ENCODE measurements at places on chromosomes 7 and 10.
A peak's percentile ranks its signal among the peaks of the same experiment; 100 is the strongest.

DNA sequence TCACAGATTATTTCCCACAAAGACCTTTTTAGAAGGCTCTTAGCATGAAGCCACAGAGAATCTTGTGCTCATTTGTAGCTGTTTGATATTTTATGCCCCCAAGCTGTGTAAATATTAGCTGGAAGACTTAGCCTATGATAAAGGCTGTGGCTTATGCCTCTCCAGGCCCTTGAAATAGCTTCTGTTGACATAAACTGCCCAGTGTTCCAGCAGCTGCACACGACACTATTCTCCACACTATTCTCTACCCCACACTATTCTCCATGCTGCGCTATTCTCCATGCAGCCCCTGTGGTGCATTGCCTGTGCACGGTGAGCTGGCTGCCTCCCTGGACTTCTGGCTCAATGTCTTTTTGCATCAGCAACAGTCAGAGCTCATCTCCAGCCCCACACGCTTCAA lies 13.1 kb downstream of the DDC start:
- DNase-seq = no peak

DNA sequence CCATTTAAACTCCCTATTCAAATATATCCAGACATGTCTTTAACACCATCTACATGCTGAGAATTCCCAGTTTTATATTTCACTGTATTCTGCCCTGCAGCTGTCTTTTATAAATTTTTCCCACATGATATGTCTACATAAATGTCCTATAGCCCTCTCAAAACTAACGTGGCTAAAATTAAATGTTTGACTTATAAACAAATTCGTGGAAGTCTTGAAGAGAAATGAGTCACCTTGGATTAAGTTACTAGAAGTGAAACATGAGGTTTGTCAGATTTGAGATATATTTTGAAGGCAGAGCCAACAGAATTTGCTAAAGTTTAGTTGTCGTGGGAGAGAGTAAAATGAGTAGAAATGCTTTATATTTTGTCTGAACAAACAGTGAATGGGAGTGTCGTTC lies 386.9 kb upstream of the CNTNAP2 start:
- no peak for DNase-seq

- no peak for DNase-seq
Observed at GRCh38 chr10:50567384-50567783, 56.4 kb downstream of the SGMS1 start.

DNA sequence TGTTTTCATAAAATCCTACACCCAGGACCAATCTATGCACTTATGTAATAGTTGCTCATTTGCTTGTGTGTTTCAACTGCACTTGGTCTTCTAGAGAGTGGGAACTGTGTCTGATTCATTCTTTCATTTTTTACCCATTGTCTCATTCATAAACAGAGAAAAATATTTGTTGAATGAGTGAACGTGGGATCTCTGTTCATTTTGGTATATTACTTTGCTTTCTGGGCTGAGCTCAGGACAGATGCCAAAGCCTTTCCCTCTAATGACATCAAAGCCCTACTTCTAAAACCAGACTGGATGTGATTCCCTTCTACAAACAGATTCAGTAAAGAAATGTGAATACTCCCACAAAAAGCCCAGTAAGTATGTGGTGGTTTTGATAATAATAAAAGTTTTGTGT lies 145.2 kb downstream of the ST7 start:
- DNase-seq = no peak

GRCh38 chr7:150897502-150898474 lies 45.5 kb downstream of the AOC1 start:
- peak; percentile 57 for DNase-seq

DNA sequence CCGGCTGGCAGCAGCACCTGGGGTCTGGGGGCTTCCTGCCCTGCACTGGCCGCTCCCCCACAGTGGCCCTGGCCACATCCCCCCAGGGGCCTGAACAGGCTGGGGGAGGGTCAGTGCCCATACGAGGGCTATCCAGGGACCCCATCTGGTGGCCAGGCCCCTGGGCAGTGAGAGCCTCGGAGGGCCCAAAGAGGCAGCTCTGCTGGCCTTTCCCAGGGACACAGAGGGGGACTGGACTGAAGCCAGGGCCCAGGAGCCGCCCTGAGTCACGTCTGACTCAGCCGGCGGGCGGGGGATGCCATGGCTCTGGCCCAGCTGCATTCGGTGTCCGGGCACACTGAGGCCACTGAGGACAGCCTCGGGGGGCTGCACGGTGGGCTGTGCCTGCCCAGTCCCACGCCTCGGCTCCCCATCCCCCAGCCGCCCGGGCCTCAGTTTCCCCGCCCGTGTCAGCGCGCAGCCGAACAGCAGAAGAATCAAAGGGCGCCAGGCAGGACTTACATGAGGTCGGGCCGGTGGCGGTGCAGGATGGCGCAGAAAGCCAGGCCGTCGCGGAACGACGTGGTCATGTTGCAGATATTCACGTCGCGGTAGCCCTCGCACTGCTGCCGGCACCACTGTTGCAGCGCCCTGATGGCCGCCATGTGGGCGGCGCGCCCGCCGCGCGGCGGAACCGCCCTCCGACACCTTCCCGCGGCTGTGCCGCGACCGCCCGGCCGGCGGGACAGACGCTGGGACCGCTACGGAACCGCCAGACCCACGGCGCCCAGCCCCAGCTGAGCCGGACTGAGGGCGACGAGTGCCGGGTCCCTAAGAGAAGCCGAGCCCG lies at the start of gene MICALL2:
TSS of gene MICALL2 (minus strand) at position 788 of the 829 bp plus-strand sequence. CDS start at position 644, 144 bp downstream.
- peak; percentile 56 for DNase-seq

DNA sequence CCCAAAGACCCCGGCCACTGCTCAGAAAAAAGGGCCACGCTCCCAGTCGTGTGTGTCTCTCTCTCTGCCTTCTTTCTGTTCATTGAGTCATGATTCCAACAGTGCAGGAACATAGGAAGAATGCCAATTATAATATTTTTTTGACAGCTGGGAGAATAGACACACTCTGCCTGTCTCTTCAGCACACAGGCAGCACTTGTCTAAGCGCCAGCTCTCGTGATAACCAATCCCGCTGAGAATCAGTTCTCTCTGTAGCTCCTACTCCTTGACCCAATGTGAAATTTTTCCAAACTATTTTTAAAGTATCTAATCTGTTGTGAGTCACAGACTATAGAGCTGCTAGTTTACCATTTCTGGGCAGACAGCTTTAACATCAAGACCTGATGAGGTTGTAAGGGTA lies 145.7 kb upstream of the RHEB start:
- DNase-seq = no peak

DNA sequence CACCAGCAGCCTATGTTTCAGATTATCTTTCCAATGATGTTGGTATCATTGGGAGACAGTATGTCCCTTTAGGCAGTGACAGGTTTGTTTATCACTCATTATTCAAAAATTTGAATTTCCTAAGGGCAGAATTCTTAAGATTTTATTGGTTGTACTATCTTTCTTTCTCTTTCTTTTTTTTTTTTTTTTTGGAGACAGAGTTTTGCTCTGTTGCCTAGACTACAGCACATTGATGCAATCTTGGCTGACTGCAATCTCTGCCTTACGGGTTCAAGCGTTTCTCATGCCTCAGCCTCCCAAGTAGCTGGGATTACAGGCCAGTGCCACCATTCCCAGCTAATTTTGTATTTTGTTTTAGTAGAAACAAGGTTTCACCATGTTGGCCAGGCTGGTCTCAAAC lies 111.2 kb downstream of the PON1 start:
- no peak for DNase-seq

- DNase-seq = no peak
Observed at GRCh38 chr7:94666879-94667587, 11.1 kb upstream of the SGCE start.

- DNase-seq = no peak
Observed at GRCh38 chr7:80632819-80633218, 5.6 kb upstream of the CD36 start.

DNA sequence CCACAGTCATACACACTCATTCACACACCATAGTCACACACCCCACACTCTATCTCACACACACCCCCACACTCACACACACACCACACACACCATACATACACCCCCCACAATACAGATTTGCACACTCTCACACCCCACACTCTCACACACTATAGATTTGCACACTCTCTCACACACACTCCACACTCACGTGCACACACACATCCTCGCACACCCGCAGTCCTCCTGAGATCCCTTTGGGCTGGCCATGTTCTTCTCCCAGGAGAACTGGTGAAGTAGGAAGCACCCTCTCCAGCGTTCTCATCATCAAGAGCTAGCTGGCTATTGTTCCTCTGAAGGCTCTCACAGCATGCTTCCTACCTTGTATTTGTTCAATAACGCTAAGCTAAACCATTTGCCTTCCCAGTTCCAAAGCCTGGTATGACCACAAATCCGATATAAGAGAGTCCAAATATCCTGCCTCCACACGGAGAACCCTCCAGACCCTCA lies 86.2 kb downstream of the HECW1 start:
- no peak for DNase-seq

GRCh38 chr10:70295926-70296325 lies 12.1 kb upstream of the NPFFR1 start:
- DNase-seq = no peak

DNA sequence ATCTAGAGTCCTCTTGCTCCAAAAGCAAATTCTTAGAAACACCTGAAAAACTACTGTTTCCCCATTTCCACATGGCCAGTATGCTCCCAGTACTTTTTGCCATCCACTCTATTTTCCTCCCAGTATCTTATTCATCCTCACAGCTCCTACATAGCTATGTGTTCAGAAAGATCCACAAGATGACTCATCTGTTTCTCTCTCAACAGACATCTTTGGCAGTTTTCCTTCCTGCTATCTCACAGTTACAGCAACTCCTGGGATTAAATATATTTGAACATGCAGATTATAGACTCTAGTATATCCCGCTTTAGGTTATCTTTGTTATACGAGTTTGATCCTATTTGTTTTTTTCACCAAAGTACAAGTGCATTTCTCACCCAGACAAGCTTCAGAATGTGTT lies 675.6 kb upstream of the POT1 start:
- DNase-seq = no peak

GRCh38 chr10:127737563-127738511 lies 852 bp downstream of the FOXI2 start:
- DNase-seq = no peak

GRCh38 chr10:62155054-62155680 lies 113.5 kb downstream of the RTKN2 start:
- no peak for DNase-seq

DNA sequence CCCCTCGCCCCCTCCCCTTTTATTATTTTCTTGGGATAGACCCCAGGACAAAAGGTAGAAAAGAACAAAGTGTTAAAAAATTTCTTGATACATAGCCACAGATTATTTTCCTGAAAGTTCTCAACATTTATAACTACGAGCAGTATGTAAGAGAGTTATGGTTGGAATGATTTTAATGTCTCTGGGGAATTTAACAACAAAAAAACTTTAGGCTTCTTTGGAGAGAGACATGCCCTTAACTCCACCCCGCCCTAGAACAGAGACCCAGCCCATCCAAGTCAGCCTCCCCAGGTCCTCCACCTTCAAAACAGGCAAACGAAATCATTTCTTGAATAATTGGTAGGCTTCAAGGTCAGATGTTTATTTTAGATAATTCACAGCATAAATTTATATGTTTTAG lies 97.1 kb downstream of the TCF7L2 start:
- DNase-seq = no peak

GRCh38 chr7:74283858-74284447 lies 5.3 kb upstream of the CLIP2 start:
- no peak for DNase-seq

DNA sequence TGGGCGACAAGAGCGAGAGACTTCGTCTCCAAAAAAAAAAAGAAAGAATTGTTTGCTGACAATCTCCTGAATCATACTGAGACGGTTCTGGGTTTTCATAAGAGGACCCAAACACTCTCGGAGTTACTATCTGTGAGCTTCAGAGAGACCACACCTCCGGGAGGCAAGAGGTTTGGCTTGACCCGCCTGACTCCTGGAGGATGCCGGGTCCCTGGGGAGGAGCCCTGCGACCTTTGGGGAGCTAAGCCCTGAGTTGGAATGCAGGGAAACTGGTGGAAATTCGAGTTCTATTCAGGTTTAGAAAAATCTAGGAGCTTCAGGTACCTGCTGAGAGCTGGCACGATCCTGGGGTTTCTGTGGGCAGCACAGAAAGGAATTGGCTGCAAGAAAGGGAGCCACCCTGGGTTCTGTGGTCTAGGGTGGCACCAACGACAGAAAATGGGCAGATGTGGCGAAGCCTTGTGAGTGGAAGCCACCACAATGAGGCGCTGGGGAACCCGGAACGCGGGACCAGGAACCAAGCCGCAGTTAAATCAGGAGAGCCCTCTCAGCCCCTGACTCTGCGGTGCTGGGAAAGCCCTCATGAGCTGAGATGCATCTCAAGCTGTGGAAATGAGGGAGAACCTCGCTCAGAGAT lies 21.9 kb upstream of the GATAD1 start:
- no peak for DNase-seq

GRCh38 chr7:142436601-142437000 lies 178.7 kb upstream of the PRSS58 start:
- DNase-seq = no peak

DNA sequence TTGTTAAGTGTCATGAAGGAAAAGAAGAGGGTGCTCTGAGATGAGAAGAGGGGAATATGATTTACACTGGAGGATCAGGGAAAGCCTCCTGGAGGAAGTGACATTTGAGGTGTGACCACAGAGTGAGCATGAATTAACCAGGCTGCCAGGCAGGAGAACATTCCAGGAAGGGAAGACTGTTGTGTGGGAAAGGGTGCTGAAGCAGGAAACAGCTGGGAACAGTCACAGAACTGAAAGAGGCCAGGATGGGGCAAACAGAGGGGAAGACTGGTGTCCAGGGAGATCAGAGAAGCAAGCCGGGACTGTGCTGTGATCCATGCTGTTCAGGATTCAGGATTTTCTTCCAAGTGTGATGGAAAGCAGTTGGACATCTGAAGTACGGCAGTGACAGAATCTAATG lies 14.9 kb downstream of the HIPK2 start:
- DNase-seq = no peak

DNA sequence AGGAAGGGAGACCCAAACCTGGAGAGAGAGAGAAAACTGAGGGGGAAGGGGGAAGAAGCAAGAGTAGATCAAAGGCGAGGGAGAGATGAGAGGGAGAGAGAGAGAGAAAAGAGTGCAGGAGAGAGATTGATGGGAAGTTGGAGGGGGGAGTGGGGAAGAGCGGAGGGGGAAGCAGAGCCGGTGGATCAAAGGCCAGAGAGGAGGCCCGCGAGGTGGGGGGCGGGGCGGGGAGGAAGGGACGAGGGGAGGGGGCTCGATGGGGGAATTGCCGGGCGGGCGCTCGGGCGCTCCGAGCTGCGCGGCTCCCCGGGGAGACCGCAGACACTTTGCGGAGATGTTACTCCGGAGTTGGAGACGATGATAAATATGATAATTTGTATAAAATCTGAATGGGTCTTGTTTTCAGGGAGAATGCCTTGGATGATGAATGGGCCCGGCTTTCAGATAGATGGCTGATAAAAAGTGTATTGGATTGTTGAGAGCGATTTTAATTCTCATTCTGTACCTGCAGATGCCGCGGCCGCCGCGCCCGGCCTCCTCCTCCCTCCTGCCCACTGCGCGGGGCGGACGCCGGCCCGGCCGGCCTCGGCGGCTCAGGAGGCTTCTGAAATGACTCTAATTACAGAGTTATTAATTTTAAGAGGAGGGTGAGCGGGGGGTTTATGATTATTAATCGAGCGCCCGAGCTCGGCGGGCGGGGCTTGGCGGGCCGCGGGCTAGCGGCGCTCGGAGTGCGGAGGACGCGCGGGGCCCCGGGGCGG lies 21.4 kb upstream of the PAX2 start:
- DNase-seq = no peak
